ENCODE measurements at places on chromosomes 2 and 18. TPM values are rescaled to one million over a fixed set of nuclear protein-coding genes. Genes with fewer than 3 reads are reported as not detected.

- no peak for DNase-seq
Measured at GRCh38 chr2:209146682-209147320, 277.0 kb upstream of the MAP2 start.

DNA sequence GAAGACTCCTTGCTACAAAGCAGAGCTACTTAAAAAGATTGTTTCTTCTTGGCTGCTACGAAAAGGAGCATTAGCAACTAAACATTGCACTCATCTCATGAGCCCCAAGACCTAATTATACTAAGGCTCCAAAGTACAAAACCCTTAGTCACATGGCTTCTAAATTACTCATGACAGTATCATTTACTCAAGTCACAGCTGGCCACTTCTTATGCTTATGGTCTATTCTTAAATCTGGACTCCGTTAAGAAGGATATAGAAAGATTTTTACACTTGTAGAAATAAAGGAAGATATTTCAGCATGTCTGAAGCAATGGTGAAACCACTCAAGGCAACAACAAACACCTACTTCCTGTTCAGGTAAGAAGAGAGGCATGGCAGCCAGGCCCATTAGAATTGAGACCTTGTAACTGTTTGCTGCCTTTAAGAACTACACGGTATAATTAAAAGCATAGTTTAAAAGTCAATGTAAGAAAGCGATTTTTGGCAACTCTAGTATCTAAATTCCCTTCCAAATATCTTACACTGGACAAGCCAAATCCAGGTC lies 12.7 kb downstream of the ANKRD44 start:
- DNase-seq = no peak

DNA sequence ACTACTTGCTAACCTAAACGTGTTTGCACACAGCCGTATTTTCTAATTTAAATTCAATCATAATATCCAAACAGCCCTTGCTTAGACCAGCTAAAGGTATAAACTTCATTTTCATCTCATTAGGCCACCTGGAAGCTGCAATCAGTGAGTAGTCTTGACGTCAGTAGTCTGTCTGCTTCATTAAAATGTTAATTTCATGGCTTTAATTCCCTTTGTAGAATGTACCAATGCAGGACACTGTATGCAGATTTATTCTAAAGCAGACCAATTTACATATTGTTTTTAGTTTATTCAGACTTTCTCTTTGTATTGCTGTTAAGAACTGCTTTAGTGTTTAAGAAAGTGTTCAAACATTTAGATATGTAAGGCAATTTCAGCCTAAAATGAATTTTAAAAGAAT lies 158.2 kb downstream of the LCLAT1 start:
- no peak for DNase-seq

- DNase-seq = peak; percentile 61
Measured at GRCh38 chr18:28189400-28190239, 12.7 kb upstream of the CDH2 start.

The ALPI gene
- total RNA-seq = not detected

DNA sequence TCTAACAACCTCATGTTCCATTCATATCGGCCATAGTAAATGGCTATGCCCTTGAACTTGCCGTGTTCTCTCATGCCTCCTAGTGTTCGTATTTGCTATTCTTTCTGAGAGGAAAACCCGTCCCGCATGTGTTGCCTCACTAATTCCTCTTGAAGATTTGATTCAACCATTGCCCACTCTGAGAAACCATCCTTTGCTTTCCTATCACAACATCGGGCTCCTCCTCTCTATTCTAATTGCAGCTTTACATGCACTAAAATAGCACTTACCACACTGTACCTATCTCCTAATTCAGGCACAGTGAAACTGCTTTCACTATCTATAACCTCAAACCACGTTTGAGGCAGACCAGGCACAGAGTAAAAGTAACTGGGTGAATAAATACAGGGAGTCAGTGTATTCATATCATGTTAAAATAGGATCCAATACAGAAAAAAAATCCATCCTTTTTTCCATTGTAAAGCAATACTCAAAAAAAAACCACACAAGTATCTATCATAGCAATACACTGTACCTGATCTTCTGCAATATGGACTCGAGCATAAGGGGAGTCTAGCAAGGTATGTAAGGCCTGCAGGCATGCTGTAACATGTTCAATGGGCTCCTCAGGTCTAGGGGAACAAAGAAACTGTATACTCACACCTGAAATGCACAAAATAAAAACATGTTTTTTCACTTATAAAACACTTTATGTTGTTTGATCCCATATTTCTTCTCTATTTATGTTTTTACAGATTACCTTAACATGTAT lies 39.0 kb upstream of the STRN start:
- no peak for DNase-seq

DNA sequence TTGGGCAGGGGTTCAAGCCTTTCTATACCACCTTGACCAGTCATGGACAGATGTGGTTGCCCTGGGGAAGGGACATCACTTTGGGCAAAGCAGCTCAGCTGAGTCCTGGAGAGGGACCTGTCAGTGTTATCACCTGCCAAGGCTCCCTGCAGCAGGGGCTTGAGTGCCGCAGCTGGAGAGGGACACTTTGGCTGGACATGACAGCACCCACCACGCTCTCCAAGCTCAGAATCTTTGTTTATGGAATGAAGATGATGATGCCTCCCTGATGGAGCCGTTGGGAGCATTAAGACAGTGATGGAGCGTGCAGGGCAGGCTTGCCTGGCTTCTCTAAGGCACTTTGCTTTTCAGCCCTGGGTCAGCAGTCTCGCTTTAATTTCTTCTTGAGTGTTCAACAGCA lies 4.3 kb upstream of the TFCP2L1 start:
- no peak for DNase-seq

GRCh38 chr2:11435036-11435435 lies 30.9 kb downstream of the E2F6 start:
- DNase-seq = no peak

DNA sequence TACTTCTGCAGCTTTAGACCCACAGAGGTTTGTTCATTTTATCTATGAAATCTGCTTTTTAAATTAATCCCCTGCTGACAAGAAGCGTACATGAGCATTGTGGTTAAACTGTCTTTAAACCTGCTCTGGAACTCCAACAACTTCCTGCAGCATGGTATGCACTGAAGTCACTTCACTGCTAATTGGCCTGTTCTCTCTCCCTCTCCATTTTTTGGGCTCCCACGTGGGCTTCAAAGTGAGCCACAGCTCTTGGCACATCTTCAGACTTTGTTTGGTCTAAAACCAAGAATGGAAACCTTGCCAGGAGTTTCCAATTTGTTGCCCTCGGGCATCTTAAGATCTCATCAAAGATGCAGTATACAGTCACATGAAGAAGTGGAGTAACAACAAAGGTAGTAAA lies 311.4 kb downstream of the LRRTM1 start:
- no peak for DNase-seq

The PJVK gene
- total RNA-seq = 4.4 TPM

DNA sequence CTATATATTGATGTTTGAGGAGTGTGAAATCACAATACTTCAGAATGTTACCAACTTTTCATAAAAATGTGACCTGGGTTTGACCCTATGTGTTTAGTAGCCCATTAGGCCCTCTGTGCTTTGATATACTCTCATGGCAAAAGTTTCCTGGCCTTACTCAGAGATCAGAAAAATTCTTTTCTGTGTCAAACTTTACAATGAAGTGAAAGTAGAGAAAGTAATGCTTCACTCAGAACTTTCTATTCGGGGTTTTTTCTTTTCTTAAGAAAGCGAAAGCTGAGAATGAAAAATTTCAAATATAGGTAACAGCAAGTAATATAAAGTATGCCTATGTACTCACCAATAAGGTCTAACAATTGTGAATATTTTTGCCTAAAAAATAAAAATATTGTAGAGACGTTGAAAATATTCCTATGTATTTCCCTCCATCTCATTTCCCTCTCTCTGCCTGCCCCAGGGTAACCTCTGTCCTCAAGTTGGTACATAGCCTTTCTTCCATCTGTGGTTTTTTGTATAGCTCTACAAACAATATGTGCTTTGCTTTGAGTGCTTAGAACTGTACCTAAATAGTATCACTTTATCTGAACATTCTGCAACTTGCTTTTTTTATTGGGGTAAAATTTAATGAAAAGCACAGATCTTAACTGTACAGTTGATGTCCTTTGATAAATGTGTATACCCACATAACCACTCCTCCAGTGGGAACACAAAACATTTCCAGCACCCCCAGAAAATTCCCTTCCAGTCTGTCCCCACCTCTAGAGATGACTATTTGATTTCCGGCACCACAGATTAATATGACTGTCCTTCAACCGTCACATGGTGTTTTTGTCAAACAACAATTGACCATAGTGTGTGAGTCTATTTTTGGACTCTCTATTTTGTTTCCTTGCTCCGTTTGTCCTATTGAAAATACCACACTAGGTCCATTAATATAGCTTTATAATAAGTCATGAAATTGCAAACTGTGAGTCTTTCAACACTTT lies 10.3 kb upstream of the ACKR3 start:
- no peak for DNase-seq

The LRRC30 gene
- not detected for total RNA-seq

- no peak for DNase-seq
Measured at GRCh38 chr2:144988591-144988990, 468.7 kb upstream of the ZEB2 start.

The STON1 gene
- total RNA-seq = 13.4 TPM

GRCh38 chr18:28903306-28903705 lies 726.4 kb upstream of the CDH2 start:
- DNase-seq = no peak

The PAX3 gene
- total RNA-seq = not detected

The USP14 gene
- 72.4 TPM for total RNA-seq

DNA sequence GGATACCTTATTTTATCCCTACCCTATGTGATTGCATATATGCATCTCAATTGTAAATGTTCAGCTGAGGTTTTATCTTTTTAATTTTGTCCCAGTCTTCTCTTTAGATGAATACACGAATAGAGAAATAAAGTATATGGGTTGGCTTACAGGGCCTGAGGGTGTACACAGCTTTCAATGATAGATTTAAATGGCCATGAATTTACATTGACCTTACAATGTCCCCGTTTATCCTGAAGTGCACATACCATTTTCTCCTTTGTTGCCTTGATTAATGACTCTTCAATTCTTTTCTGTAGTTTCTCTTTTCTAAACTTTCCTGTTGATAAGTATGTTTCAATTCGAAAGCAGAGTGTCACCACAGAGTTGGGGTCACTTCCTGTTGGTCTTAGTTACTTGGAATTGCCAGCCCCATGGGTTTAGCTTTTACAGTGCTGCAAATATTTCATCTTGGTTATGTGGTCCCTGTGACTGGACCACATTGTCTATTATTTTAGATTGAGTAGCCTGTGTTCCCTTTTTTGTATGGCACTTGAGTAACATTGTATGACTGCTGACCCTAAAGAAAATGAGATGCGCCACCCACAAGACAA lies 1616.3 kb upstream of the ACVR2A start:
- DNase-seq = no peak

DNA sequence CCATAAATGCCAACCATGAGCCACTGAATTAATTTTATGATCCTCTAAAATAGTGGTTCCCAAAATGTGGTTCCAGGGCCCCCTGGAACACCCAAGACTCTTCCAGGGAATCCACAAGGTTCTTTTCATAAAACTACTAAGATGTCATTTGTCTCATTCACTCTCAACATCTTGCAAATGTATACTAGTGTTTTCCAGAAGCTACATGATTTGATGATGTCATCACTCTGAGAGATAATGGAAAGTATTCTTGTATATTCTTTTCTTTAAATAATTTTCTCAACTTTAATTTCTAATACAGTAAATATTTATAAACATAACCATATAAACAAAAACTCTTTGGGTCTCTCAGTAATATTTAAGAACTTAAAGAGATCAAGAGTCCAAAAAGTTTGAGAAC lies 57.0 kb downstream of the NRXN1 start:
- DNase-seq = no peak

The OR6B2 gene
- total RNA-seq = not detected

- DNase-seq = no peak
Measured at GRCh38 chr2:238600506-238601432, 174.0 kb downstream of the ASB1 start.

The GKN2 gene
- total RNA-seq = not detected

The SULT6B1 gene
- total RNA-seq = not detected

- DNase-seq = no peak
Measured at GRCh38 chr2:153606623-153607022, 128.1 kb upstream of the RPRM start.

All from WTC11 (cell line).